ENCODE measurements at places on chromosomes 5 and 9.

GRCh38 chr5:159549046-159549445, 218.8 kb upstream of the IL12B start:
- DNase-seq = no peak

DNA sequence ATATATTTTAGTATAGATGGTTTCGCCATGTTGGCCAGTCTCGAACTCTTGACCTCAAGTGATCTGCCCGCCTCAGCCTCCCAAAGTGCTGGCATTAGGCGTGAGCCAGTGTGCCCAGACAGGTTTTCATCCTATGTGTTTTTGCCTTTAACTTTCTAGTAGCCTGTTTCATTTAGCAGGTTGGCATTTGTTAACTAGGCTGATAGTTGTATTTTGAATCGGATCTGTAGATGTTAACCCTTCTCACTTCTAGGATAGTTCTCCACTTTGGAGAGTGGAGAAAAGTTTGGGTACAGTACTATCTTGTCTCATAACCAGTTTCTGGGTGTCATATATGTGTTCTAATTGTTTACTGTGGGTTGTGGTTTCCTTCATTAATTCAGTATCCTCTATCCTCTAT, 7.3 kb upstream of the FGF18 start:
- DNase-seq = no peak

DNA sequence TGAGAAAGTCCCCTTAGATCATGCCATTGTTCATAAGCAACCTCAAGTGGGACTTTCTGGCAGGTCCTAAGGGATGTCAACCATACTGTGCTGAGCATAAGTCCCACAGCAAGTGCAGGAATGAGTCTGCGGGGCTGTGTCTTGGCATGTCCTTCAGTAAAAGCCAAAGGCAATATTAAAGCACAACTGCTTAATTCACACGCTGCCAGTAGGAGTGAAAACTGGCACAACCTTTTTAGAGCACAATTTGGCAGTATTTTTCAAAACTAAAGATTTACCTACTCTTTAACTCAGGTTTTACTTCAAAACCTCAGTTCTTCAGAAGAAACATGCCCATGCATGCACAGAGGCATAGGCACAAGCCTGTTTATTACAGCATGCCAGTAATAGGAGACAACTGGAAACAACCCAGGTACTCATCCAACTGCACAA, 24.4 kb upstream of the SMAD5 start:
- no peak for DNase-seq

- DNase-seq = no peak
These were observed 273.9 kb upstream of the ADAMTS16 start for GRCh38 chr5:4866131-4866659.

DNA sequence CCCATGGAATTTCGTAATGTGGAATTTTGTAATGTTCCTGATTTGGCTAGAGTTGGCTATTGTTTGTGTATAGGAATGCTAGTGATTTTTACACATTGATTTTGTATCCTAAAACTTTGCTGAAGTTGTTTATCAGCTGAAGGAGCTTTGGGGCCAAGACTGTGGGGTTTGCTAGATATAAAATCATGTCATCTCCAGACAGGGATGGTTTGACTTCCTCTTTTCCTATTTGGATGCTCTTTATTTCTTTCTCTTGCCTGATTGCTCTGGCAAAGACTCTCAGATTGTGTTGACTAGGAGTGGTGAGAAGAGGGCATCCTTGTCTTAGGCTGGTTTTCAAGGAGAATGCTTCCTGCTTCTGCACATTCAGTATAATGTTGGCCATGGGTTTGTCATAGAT, 91.0 kb downstream of the NNT start:
- DNase-seq = no peak
